ENCODE measurements at places on chromosomes 13 and 19. TPM values are rescaled to one million over a fixed set of nuclear protein-coding genes. Genes with fewer than 3 reads are reported as not detected.
A peak's percentile ranks its signal among the peaks of the same experiment; 100 is the strongest.

The TPTE2 gene
- 0.27 TPM for total RNA-seq

The TNFSF9 gene
- total RNA-seq, result 3.0 TPM

The ZNF730 gene
- total RNA-seq, result 3.3 TPM

The ZNF701 gene
- 21.1 TPM for total RNA-seq

The PRSS57 gene
- total RNA-seq, result not detected

The EMP3 gene
- 189 TPM for total RNA-seq

The ZNF43 gene
- 28.6 TPM for total RNA-seq

The PLIN5 gene
- total RNA-seq, result 0.27 TPM

The SSC5D gene
- 0.70 TPM for total RNA-seq

The ATP4B gene
- total RNA-seq, result not detected

DNA sequence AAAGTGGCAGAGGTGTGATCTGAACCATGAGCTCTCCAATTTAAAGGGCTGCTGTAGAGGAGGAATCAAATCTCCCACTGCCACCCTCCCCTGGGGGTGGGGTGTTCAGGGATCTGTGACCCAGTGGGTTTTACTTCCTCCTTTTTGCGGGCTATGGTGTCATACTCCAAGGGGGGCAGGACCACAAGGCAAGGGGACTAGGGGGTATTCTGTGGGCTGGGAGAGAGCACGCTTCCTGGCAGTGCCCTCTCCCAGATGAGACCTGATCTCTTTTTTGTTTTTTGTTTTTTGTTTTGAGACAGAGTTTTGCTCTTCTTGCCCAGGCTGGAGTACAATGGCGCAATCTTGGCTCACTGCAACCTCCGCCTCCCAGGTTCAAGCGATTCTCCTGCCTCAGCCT lies 10.3 kb downstream of the PLD3 start:
- DNase-seq, result no peak
- H3K27ac ChIP-seq, result no peak overlapping the region
- no peaks in the 10 kb centered on the region for H3K36me3 ChIP-seq
- H3K27me3 ChIP-seq, result no peaks in the 10 kb centered on the region
- peaks cover 17% of the 10 kb centered on the region for H3K4me1 ChIP-seq

GRCh38 chr13:101382086-101382485 lies 34.2 kb downstream of the NALCN start:
- DNase-seq, result no peak
- H3K4me3 ChIP-seq, result no peak overlapping the region
- no peaks in the 10 kb centered on the region for H3K36me3 ChIP-seq
- H3K4me1 ChIP-seq, result no peaks in the 10 kb centered on the region

GRCh38 chr19:392375-392970 lies 16.5 kb downstream of the C2CD4C start:
- peaks cover 13% of the 10 kb centered on the region for H3K27me3 ChIP-seq
- peaks cover 3% of the 10 kb centered on the region for H3K36me3 ChIP-seq
- peak; percentile 31 for DNase-seq
- no peak overlapping the region for H3K4me3 ChIP-seq
- H3K27ac ChIP-seq, result peak overlapping the region; percentile 47
- H3K4me1 ChIP-seq, result peaks cover 18% of the 10 kb centered on the region

DNA sequence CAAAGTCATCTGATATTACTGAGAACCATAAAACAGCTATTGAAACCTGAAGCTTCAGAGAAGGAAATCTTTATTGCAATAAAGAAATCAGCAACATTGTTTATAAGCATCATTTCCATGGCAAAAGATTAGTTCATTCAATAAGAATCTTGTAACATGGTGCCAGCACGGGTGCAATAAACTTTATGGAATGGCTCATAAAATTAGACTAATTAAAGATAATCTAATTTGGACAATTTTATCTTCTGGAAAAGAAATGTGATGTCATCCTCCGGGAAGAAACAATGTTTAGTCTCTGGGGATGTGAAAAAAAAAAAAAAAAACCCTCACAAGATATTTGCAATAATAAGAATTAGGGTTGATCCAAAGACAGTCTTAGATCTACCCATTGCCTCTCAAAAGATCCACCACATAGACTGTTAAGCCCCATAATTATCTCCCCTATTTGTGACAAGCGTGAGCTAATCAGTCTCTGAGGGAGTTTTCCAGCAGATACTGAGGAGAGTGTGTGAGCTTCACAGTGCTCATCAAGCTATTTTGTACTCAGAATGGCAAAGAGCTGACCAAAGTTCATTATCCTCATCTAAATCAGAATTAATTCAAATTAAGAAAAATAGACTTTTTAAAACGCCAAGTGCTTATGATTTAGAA lies 297.0 kb upstream of the EDNRB start:
- H3K4me3 ChIP-seq, result no peak overlapping the region
- no peaks in the 10 kb centered on the region for H3K27me3 ChIP-seq
- H3K27ac ChIP-seq, result no peak overlapping the region
- H3K4me1 ChIP-seq, result no peaks in the 10 kb centered on the region

- peaks cover 47% of the 10 kb centered on the region for H3K36me3 ChIP-seq
- DNase-seq, result peak; percentile 66
- H3K27me3 ChIP-seq, result no peaks in the 10 kb centered on the region
These were observed 10.2 kb downstream of the C19orf12 start for GRCh38 chr19:29704562-29705558.

- H3K27ac ChIP-seq, result peak overlapping the region; percentile 95
- peaks cover 54% of the 10 kb centered on the region for H3K36me3 ChIP-seq
- H3K4me3 ChIP-seq, result peak overlapping the region; percentile 43
- DNase-seq, result peak; percentile 95
These were observed 10.5 kb upstream of the SMG9 start for GRCh38 chr19:43765109-43765876.

- H3K27ac ChIP-seq, result no peak overlapping the region
- H3K4me3 ChIP-seq, result no peak overlapping the region
- H3K36me3 ChIP-seq, result no peaks in the 10 kb centered on the region
These were observed 780.2 kb upstream of the SLITRK1 start for GRCh38 chr13:84662491-84662890.

- peaks cover 9% of the 10 kb centered on the region for H3K27me3 ChIP-seq
- H3K4me1 ChIP-seq, result peaks cover 8% of the 10 kb centered on the region
These were observed 257.5 kb downstream of the ITGBL1 start for GRCh38 chr13:101709952-101710351.

GRCh38 chr13:64845110-64845509 lies 2385.0 kb downstream of the PCDH9 start:
- no peaks in the 10 kb centered on the region for H3K27me3 ChIP-seq
- DNase-seq, result no peak
- H3K4me1 ChIP-seq, result no peaks in the 10 kb centered on the region
- H3K4me3 ChIP-seq, result no peak overlapping the region

- no peak overlapping the region for H3K27ac ChIP-seq
- no peaks in the 10 kb centered on the region for H3K27me3 ChIP-seq
- H3K36me3 ChIP-seq, result no peaks in the 10 kb centered on the region
- no peaks in the 10 kb centered on the region for H3K4me1 ChIP-seq
- no peak for DNase-seq
These were observed 471.4 kb downstream of the LIG4 start for GRCh38 chr13:107743983-107744382.

- no peaks in the 10 kb centered on the region for H3K27me3 ChIP-seq
- DNase-seq, result no peak
- H3K4me3 ChIP-seq, result no peak overlapping the region
- H3K36me3 ChIP-seq, result no peaks in the 10 kb centered on the region
These were observed 537.6 kb downstream of the EFNB2 start for GRCh38 chr13:105997581-105998550.

DNA sequence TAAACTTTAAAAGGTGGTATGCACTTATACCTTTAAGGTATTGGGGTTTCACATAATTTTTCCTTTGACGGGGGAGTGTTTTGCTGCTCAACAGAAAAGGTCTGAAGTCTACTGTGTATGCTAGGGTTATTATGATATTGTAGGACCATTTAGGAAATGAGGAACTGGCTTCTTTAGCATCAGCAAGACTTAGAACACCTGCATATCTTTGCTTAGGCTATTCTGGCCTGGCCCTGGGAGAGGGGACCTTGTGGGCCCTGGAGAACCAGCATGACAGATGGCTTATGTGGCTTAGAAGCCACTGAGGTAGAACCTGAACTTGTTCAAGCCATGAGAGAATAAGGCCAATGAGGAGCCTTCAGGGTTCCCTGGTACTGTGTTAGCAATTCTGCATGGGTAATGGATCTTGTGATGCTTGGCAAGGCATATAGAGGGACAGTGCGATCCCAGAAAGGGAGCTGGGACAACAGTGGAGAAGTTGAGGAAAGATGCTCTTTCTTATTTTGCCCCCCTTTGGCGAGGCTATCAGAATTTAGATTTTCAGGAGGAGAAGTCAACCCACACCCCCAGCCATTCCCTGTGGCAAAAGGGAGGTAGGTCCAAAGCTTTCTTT lies 4.3 kb downstream of the RGCC start:
- H3K27ac ChIP-seq, result peak overlapping the region; percentile 98
- peak overlapping the region; percentile 71 for H3K4me3 ChIP-seq
- H3K4me1 ChIP-seq, result peaks cover 73% of the 10 kb centered on the region
- no peak for DNase-seq
- H3K36me3 ChIP-seq, result peaks cover 74% of the 10 kb centered on the region

DNA sequence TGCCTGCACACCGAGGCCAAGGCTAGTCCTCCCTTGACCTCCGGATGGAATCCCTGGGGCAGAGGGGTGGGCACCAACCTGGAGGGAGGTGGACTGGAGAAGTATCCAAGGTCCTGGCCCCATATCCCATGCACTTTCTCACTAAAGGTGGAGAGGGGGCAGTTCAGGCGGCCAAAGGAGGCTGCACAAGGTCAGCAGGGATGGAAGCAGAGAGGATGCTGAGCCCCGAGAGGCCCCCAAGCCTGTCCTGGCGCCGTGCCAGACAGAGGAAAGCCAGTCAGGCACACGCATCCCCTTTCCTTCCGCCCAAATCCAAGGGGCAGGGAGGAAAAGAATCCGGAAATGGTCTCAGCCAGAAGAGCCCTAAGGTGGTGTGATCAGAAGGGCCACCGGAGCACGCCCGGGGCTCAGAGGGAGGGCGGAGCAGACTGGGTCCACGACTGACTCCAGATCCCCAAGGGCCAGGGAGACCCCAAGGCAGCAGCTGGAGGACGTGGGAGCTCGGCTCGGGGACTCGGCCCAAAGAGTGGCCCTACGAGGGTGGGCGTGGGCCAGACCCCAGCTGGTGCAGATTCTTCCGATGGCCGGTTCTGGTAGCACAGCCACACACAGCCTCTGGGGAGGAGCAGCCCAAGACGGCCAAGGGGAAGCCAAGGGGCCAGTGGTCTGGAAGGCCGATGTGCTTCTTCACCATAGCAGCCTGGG lies 60.0 kb downstream of the MLLT1 start:
- H3K4me1 ChIP-seq, result peaks cover 3% of the 10 kb centered on the region
- no peak overlapping the region for H3K4me3 ChIP-seq
- peaks cover 3% of the 10 kb centered on the region for H3K36me3 ChIP-seq
- DNase-seq, result no peak

DNA sequence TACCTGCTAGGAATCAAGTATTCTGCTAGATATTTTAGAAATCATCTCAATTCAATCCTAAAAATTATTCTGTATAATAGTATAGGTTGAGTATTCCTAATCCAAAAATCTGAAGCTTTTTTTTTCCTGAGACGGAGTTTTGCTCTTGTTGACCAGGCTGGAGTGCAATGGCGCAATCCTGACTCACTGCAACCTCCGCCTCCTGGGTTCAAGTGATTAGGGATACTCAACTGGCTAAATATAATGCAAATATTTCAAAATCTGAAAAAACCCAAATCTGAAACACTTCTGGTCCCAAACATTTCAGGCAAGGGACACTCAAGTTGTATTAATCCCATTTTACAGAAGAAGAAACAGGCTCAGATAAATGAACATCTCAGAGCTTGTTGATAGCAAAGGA lies 17.2 kb upstream of the USPL1 start:
- no peaks in the 10 kb centered on the region for H3K4me1 ChIP-seq
- H3K27ac ChIP-seq, result no peak overlapping the region
- H3K4me3 ChIP-seq, result no peak overlapping the region
